ENCODE measurements at places on chromosomes 3 and 15.
A peak's percentile ranks its signal among the peaks of the same experiment; 100 is the strongest.

DNA sequence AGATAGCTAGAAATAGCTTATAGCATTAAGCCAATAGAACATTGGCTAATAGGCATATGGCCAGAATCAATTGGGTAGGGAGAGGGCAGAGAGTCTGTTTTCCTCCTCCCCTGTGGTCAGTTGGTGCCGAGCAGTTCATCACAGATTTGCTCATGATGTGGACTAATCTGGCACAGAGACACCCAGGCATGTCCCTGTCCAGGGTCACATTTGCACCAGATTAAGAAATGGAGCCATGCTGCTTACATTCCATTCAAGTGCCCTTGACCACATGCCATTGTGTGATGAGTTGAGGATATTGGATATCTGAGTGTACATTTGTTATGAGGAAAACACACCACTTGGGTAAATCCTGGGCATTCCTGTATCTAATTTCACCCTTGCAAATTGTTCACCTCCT is 53.4 kb downstream of the USP13 start:
- no peak for DNase-seq

- no peak for DNase-seq
These were observed 37.0 kb downstream of the ETFA start for GRCh38 chr15:76274226-76274625.

- DNase-seq, result no peak
These were observed 329.2 kb downstream of the PTPRG start for GRCh38 chr3:61890586-61890985.

DNA sequence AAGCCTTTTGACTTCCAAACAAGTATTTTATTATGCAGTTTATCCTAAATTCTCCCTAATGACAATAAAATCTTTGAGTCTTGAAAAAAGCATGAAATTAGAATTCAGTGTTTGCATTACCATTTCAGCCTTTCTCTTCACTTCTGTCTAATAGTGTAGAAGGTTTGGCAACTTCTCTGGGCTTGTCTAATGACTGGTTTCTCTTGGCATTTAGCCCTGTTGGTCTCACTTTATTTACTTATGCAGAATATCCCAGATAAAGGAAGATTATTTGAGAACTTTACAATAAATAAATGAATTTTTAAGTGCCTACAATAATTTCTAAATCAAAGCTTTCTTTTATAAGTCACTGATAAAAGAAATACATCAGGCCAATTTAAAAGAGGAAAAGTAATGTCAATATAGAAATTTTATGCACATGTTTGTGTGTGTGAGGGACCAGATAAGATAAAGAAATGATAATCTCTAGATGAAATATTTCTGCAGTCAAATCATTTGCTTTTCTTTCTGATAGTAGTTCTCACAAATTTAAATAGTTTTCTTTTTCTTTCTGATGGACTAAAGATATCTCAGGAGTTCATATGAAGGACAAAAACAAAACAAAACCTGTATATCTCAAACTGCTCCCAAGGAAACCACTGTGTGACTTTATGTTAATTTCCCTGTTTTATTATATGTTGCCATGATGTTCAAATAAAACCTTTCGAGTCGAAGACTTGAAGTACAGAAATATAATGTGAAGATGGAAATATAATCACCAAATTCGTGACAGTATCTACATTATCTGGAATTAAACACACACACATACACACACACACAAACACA is 533.1 kb upstream of the CBLB start:
- peak; percentile 34 for DNase-seq

GRCh38 chr15:25368850-25369249 is 70.0 kb downstream of the UBE3A start:
- no peak for DNase-seq

GRCh38 chr15:93072411-93073394 is 16.3 kb downstream of the RGMA start:
- DNase-seq, result peak; percentile 80

DNA sequence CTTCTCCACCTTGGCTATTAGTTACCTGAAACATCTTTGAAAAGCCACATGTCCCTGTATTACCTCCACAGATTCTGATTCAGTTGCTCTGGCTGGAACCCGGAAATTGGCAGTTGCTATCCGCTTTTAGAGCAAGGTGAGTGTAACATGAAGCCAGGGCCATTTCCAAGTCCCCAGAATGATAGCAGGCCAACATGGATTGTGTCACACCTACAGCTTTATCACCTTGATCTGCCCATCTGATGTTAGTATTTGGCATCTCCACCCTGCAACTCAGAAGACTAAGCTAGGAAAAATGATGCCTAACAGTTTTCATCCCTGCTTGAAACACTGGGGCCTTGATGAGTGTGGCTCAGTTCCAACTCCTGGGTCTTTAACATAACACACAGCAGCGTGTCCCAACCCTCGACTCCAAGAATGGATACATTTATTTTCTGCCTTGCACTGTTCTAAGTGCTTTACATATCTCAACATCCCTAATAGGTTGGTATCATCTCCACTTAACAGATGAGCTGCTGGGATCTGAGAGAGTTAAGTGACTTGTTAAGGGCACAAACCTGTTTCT is 21.3 kb upstream of the NUDT16 start:
- no peak for DNase-seq

DNA sequence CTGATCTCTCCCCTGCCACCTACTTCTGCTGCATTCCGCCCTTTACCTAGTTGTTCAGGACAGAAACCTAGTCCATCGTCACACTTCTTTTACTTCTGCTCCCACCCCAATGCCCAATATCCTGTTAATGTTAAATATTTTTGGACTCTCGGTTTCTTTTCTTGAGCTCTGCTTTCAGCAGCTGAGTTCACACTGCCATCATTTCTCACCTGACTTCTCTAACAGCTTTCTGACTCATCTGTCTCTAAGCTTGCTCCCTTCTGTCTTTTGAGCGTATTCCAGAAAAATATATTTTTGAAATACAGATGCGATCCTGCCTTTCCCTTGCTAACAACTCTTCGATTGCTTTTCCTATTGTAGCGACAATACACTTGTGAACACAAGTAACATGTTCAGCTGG is 183.4 kb downstream of the KLHL25 start:
- DNase-seq, result no peak

- DNase-seq, result peak; percentile 60
These were observed 83.1 kb downstream of the XXYLT1 start for GRCh38 chr3:195187609-195188425.

DNA sequence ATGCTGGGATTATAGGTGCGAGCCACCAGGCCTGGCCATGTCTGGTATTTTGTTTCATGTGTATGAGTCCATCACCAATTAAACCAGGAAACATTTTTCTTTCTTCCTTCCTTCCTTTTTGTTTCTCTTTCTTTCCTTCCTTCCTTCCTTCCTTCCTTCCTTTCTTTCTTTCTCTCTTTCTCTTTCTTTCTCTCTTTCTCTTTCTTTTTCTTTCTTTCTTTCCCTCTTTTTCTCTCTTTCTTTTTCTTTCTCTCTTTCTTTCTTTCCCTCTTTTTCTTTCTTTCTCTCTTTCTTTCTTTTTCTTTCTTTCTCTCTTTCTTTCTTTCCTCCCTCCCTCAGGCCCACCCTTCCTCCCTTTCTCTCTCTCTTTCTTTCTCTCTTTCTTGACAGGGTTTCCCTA is 83.4 kb downstream of the SLC9A9 start:
- DNase-seq, result no peak

DNA sequence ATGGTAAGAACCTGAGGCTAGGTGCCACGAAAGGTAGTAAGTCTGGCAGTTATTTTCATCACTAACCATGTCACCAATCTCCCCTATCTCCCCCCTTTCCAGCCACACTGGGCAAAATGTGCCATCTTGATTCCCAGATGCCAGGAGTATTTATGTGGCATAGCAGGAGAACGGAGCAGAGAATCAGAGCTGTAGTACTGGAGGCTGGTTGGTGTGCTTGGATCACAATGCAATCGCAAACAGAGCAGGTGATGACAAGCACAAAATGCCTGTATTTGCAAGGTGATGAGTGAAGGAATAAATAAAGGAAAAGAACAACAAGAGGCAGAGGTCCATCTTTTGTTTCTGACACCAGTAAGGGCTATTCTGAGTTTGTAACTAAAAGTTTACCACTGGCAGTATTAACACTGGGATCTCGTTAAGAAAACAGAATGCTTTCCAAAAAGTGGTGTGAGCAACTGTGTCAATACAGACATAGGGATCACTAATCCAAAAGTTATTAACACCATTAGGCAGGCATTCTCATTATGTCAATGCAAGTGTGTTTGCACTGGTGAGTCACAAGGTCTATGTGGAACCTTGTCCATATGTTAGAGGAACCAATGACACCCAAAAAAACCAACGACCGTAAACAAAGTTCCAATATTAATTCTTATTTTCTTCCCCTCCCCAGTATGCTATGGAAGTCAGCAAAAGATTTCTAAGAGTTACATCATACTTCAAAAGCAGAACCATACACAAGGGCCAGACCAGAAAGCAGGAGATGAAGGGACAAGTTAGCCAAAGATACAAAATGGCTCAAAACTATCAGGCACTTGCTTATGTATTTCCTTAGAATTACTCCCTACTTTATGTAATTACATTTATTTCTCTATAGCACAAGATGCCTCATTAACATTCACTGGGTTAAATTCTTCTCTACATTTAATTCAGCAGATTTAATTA is 556.6 kb downstream of the FOXP1 start:
- no peak for DNase-seq

- DNase-seq, result no peak
These were observed 229.1 kb upstream of the IGF1R start for GRCh38 chr15:98419173-98419780.

- DNase-seq, result no peak
These were observed 3.9 kb downstream of the FOXL2 start for GRCh38 chr3:138942861-138943623.

GRCh38 chr15:98035134-98035533 is 74.6 kb downstream of the ARRDC4 start:
- no peak for DNase-seq

DNA sequence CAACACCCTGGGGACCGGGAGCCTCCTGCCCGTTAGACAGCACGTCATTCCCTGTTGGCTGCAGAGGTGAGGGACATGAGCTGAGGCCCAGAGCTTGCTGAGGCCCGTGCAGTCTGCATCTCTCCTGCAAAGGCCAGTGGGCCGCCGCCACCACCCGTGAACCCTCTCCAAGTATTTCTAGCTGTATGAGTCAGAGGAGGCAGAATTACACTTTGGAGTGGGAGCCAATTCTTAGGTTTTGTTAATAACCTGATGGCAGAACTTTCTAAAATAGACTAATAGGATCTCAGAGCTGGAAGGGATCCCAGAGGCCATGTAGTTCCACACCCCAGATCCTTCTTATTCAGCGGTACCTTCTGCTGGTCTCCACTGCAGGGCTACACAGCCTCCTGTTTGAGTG is 335.2 kb upstream of the CTDSPL start:
- DNase-seq, result peak; percentile 38

DNA sequence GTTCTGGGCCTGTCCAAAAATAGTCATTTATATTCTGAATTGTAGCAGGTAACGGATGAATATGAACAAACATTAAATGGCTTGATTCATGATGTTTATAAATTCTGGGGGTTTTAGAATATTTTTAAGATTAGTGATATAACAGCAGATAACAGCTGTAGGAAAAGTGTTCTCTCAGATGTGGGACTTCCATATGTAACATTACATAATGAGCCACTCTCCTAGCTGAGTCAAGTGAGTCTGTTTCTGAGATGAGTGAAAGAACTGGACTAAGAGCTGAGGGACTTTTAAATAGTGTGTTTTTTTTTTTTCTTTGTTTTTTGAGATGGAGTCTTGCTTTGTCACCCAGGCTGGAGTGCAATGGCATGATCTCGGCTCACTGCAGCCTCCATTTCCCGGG is 13.9 kb downstream of the YEATS2 start:
- DNase-seq, result no peak

DNA sequence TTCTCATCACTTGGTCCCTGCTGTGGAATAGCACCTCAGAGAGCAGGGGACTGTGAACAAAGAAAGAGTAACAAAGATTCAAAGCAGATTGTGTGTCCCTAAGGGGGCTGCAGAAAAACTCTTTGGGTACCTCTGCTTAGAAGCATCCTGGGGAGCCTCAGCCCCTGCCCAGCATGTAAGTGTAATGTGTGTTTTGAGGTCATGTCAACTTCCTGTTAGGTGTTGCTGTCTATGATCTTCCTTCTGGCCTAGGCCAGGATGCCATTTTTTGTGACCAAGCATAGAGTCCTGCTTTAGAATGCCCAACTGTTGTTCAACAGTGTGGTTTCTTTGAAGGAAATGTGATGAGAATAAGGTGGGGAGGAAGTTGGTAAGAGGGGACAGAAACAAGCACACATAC is 77.1 kb upstream of the BCL6 start:
- DNase-seq, result no peak

DNA sequence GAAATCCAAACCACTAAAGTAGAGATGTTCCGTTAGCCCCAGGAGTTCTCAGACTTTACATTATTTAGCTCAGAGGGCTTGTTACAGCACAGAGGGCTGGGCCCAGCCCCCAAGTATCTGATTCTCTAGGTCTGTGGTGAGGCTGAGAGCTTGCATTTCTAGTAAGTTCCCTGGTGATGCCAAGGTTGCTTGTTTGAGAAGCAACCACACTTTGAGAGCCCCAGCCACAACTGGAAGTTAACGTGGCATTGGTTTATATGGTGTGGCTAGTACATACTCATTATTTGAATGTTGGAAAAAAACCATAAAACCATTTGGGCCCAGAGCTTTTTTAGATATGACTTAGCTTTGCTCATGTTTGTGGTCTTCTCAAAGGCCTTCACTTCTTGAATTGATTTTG is 35.9 kb downstream of the PRR23E start:
- DNase-seq, result no peak

GRCh38 chr15:98838387-98839259 is 169.0 kb downstream of the PGPEP1L start:
- no peak for DNase-seq

DNA sequence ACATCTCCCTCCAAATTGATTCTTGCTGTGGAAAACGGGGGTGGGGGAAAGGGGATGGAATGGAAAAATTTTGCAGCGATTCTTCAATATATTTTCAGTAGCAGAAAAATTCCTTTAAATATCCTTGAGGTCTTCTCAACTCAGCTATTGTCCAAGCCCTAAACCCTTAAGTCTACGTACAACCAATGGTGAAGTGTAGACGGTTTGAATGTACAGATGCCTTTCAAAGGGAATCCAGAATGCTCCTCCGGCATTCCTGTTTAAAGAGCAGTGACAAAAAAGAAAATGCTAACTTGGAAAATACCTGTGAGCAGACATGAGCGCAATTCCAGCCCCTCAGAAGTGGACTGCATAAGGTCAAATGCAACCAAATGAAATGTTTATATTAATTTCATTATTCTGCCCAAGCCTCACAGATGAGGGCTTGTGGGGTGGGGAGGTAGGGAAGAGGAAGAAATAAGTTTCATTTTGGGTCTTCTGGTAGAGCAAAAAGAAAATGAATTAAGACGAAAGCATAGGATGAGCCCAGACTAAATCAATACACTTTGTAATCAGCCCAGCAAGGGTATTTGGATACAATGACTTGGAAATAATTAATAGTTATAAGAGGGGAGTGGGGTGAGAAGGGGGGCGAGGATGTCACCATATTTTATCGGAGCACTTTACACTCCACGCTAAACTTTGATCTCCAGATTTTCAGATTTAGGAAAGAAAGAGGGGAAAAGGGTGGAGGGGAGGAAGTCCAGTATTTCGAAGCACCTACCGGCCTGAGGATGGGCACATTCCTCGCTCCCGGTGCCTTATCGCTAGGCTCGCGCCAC is 2.7 kb downstream of the FOXP1 start:
- DNase-seq, result peak; percentile 36

GRCh38 chr15:45126535-45127158 is 3.0 kb downstream of the DUOXA1 start:
- peak; percentile 63 for DNase-seq

GRCh38 chr3:146110161-146110560 is 50.8 kb downstream of the PLOD2 start:
- no peak for DNase-seq
